ENCODE measurements at places on chromosomes 4 and X.

DNA sequence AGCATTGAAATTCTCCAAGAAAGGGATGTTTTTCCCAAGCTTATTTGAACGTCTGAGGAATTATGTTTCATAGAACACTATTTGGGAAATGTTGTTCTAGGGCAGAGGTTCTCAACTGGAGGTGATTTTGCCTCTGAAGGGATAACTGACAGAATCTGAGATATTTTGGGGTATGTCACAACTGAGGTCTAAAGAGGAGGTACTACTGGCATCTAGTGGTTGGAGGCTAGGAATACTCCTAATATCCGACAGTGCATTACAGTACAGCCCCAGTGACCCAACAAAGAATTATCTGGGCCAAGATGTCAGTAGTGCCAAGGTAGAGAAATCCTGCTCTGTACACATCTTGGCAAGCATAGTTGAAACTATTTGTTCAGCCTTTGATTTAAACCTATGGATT is 6.4 kb downstream of the HSPA4L start:
- DNase-seq, result peak; percentile 24

- peak; percentile 63 for DNase-seq
Measured at GRCh38 chr4:128574706-128575105, 234.8 kb upstream of the JADE1 start.

DNA sequence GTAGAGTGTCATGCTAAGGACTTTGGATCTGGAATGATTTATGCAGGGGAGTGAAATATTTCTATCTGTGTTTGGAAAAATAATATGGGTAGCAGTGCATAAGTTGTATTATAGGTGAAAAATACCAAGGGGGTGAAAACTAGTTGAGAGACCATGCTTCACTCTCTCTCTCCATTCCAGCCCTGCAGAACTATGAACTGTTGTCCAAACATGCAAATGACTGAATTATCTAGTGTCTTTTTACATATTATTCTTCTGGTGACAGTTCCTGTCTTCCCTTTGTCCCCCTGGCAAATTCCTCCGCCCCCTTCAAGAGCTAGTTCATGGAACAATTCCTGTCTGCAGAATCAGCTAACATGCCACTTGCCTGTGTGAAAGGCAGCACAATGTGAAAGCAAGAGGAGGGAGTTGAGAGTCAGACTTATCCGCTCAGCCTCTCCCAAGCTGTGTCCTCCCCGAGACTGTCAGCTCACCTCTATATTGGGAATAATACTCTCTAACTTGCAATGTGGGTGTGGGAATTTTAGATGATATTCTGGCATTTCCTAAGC is 2.3 kb downstream of the PF4 start:
- DNase-seq, result no peak

DNA sequence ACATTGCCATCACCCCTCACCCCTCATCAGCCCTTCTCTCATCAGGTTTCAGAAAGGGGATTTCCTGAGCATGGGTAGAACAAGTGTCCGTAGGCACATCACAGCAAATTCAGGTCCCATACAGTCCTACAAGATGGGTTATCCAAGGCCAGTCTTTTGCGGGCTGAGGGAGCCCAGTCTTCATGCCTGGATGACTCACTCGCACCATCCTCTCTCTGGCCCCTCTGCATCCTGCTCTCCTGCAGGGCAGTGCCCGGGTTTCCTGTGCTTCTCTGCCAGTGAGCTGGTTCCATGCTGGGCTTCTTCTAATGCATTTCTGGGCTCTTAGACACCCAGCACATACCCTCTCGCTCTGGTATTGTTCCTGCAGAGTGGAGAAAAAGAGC is 7.3 kb upstream of the INTS6L start:
- peak; percentile 29 for DNase-seq

- DNase-seq, result no peak
Measured at GRCh38 chr4:24422644-24423043, 161.7 kb downstream of the DHX15 start.

- DNase-seq, result no peak
Measured at GRCh38 chr4:88759039-88759894, 61.6 kb upstream of the NAP1L5 start.

DNA sequence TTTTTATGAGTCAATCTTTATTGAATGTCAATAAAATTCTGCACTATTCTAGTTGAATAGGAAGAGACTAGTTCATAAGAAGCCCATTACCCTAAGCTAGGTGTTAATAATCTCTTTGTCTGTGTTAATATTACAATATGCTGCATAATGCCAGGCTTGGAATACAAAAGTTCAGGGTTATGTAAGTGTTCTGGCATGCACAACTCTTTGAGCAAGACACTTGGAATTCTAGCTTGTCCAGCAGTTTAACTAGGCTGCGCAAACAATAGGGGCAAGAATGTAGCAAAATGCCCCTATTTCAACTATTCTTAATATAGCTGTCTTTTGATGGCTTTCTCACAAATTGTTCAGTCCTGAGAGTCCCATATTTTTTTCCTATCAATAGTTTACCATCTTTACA is 31.3 kb upstream of the ETNPPL start:
- DNase-seq, result no peak

- DNase-seq, result no peak
Measured at GRCh38 chr4:127069675-127070074, 563.1 kb upstream of the INTU start.

DNA sequence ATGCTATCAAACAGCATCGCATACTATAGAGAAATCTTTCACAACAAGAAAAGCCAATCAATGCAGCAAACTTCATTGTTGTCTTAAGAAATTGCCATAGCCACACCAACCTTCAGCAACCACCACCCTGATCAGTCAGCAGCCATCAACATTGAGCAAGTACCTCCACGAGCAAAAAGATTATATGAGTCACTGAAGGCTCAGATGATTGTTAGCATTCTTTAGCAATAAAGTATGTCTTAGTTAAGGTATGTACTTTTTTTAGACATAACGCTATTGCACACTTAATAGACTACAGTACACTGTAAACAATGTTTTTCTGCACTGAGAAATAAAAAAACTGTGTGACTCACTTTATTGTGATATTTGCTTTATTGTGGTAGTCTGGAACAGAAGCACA is 37.8 kb upstream of the FUNDC1 start:
- peak; percentile 41 for DNase-seq

GRCh38 chr4:181956512-181956911 is 286.7 kb upstream of the TENM3 start:
- no peak for DNase-seq

DNA sequence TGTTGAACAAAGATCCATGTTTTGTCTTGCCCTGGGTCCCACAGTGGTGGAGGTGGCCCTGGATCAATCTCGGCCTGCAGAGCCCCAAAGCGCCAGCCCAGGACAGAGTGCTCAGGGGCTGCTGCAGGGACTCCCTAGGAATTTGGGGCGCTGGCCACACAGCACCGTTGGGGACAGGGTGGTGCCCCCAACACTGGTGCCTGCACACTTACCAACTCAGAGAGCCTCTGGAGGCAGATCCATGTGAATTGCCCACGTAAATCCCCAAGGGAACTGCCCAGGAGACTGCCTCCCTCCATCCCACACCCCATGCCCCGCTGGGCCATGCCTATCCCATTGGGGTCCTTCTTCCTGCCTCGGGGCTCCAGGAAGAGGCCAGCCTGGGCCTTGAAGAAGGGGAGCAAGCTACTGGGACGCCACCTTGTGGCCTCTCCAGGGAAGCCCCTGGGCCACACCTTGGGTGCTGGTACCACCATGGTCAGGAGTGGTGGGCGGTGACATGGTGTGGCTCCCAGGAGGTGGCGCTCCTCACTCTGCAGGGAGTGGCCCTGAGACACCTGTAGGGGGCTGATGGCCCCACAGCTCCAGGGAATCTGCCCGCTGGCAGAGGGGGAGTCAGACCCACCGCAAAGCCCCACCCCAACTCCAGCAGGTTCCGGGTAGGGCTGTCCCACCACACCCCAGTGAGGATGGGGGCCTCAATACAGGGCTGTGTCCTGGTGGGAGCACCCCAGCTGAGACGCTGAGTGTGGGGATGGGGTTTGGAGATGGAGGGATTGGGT is 22.8 kb downstream of the CFAP99 start:
- DNase-seq, result peak; percentile 81

- DNase-seq, result no peak
Measured at GRCh38 chr4:142267101-142267500, 579.0 kb downstream of the INPP4B start.

DNA sequence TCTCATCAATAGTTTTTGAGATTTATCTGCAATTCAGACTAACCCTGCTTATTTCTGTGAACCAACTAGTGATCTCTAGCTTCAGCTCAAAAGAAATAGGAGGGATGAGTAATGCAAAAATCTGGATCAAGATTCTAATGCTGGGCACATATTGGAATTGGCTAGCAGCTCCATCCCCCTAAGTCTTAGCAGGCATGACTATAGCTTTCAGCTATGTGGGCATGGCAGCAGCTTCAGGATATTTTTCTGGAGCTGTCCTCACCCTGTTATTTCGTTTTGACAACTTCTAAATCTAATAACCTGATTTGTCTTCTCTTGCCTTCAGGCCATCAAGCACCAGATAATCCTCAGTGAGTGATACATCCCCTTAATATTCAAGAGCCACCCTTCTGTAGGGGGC is 50.8 kb upstream of the GNPDA2 start:
- DNase-seq, result no peak

All from H4 (cell line).